ENCODE measurements at places on chromosomes 13 and 19. TPM values are rescaled to one million over a fixed set of nuclear protein-coding genes. Genes with fewer than 3 reads are reported as not detected.

SIGLEC11 gene
- total RNA-seq: 0.09 TPM

PROZ gene
- not detected for total RNA-seq

CGB1 gene
- not detected for total RNA-seq

ELANE gene
- not detected for total RNA-seq

LIG4 gene
- total RNA-seq: 11.1 TPM

KRTDAP gene
- total RNA-seq: not detected

DIAPH3 gene
- 9.1 TPM for total RNA-seq

All from endothelial cell of coronary artery (primary cell).